Skin of body (tissue), 3 donors: ENCODE measurements at places on chromosomes 7 and 10.

DNA sequence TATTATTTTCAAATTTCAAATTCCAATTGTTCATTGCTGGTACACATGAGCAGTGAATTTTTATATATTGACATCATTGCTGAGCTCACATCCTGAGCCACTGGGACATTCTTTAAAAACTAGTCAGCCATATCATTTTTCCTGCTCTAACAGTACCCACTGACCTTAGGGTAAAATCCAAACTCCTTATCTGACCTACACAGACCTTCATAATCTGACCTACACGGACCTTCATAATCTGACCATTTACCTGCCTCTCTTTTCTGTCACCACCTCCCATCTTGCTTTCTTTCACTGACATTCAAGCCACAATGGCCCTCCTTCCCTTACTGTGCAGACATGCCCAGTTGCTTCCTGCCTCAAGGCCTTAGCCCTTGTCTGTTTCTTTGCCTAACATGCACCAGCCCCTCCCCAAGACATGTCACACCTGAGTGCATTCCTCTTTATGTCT lies 16.1 kb upstream of the CUZD1 start:
- DNase-seq = no peak

DNA sequence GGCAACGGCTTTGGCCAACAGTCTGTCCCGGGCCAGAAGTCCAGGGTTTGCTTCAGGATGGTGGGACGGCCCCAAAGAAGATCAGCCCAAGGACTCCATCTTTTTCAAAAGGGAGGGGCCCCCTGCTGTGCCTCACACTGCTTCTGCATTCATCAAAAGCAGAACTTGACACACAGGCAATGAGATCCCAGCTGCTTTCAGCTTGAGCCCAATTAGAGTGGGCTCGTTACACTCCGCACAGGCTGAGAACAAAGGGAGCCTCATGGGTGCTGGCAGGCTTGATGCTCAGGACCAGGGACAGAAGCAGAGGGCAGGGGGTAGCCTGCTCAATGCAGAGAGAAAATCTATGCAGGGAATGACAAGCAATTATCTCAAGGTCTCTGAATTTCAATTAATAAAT lies 45.5 kb downstream of the VOPP1 start:
- DNase-seq = no peak

DNA sequence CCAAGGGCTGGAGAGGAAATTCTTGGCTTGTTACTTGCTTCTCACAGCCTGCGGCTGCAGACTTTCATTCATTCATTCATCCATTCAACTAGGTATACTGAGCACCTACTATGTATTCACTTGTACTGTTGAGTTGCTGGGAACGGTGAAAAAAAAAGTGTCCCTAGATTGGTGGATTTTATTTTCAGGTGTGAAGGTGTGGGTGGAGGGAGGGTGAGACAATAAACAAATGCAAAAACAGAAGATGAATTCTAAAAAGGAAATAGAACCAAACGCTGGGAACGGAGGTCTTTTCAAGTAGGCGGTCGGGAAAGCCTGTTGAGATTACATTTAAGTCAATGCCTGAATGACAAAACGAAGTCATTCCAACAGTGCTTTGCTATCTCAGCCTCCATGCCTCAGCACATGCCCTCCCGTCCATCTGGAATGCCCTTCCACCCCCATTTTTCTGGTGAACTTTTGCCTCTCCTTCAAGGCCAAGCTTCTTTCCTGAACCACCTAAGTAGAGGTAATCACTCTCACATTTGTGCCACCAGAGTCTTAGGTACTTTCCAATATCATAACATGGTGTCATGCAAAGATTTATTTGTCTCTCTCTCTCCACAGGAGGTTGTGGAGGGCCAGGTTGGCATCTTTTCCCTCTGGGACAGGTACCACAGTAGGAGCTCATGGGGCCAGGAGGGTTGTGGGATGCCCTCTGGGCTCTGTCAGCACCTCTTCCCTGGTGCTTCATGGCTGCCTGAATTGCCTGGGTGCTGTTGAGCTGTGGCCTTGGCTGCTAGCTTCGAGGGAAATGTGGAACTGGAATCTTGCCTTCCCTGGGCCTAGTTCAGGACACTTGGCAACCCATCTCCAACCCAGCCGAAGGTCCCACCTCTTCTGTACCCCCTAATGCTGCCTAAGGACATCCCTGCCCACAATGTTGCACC lies 5.5 kb downstream of the NKX2-3 start:
- no peak for DNase-seq

GRCh38 chr10:73032536-73032935 lies 64.1 kb downstream of the P4HA1 start:
- DNase-seq = no peak

DNA sequence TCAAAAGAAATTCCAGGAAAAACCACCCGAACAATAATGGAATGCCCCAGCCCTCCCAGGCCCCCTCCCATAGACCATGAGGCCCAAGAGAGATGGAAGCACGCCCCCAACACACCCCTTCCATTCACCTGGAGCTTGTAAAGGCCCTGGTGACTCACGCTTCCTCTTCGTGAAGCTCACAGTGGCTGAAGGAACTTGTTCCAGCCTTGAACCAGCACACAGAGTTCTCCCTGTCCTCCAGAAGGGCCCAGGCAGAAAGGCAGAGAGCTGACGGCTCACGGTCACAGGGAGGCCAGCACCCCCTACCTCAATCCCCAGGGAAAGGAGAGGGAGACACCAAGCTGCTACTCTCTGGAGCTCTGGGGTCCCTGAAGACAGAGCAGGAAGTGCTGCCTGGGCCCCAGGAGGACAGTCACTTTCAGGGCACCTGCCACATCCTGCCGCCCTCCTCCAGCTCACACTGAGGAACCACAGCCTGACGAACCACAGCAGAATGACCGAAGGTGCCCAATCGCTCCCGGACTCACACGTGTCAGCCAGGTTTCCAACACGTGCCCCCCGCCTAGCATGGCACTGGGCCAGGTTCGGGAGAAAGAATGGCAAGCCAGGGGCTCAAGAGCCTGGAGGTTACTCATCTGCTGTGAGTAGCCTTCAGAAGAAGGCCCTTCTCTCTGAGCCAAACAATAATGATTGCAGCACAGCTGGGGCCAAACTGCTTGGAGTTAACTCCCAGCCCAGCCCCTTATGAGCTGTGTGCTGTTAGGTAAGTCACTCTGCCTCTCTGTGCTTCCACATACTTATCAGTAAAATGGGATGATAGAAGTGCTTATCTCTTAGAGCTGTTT lies 52.8 kb downstream of the DLG5 start:
- DNase-seq = no peak

- DNase-seq = no peak
Measured at GRCh38 chr10:7435674-7436073, 24.8 kb upstream of the SFMBT2 start.

GRCh38 chr10:74883428-74883827 lies 57.0 kb downstream of the KAT6B start:
- DNase-seq = no peak

DNA sequence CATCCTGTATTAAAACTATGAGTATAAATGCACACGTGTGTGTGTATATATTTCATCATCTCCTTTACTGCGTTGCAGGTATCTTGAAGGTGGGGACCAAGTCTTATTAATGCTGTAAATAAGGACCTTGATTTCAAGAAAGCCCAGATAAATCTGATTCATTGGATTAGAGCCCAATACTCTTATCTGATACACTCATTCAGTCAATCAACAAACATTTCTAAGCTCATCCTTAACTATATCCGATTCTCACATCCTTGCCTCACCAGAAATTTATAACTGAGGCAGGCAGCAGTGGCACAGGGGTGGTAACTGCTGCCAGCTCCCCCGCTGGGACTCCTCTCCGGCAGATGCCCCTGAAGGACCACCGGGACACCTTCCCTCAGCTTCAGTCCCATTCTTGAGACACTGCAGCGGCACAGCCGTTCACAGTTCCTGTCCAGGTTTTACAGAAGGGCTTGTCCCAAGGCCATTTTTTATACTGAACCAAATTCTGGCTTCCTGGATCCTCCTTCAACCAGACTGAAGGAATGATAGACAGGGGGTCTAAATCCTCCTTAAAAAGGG lies 54.0 kb downstream of the BRI3 start:
- no peak for DNase-seq

DNA sequence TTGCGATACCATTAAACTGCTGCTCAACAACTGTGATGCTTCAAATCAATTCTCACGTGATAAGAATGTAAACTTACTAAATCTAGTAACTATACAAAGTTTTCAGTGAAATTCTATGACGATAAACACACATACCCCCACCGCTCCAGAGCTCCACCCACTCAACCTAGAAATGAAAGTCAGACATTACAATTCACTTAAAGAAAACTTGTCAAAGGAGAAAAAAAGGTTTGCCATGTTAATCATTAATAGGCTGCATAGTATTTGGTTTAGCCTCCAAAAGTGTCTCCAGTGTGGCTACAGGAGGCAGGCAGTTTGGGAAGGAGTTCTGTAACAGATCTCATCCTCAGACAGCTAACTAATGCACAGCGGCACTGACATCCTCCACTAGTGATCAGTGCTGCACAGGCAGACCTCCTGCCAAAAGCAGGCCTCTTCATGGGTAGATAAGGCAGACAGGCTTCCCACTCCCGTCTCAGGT lies 3.1 kb downstream of the HERPUD2 start:
- no peak for DNase-seq

DNA sequence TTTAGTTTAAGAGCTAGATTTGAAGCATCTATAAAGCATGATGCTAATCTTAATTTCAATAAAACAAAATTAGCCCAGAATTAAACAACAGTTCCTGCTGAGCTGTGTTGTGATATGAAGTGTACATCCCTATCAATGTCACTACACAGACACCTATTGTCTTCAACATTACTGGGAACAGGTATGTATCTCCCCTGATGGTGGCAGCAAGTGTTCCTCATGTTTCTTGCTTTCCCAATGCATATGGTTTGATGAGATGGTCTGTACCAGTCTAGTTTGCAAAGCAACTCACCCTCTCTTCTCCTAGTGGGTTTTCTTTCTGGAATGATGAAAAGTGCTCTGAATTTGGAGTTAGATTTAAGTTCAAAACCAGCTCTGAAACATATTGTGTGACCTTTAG lies 38.1 kb downstream of the TSPAN12 start:
- DNase-seq = no peak

GRCh38 chr7:102836191-102836919 lies 76.4 kb upstream of the LRRC17 start:
- DNase-seq = peak; percentile 92

DNA sequence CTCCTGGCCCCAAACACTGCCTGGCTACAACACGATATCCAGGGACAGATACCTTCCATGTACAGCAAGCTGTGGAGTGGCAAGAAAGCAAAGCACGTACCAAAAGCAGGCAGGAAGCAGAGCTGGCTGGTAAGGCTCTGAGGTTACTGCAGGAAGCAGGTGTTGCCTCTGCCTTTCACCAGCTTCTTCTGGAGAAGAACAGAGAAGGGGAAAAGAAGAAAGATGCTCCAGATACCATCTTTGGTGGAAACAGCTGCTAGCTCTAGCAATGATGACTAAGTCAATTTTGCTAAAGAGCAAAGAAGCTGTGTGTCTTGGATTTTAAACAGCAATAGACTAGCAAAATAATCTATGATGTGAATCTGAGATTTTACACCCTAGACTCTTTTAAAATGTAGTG lies 34.9 kb upstream of the PRSS1 start:
- DNase-seq = no peak

DNA sequence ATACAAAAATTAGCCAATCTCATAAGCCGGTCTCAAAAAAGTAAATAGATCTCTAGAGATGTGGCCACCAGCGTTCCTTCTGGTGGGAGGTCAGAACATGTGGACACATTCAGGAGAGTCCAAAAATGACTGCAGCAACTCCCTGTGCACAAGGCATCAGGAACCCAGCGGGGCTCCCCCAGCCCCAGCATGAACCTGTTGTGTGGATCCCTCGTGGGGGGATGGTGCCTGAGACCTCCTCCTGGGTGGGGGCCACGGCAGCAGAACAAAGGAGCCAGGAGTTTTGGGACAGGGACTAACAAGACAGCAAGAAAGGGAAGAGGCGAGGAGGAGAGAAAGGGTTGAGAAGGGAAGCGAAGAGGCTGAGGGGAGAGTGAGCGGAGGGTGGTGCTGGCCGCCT lies 121.8 kb downstream of the WDR37 start:
- DNase-seq = no peak

DNA sequence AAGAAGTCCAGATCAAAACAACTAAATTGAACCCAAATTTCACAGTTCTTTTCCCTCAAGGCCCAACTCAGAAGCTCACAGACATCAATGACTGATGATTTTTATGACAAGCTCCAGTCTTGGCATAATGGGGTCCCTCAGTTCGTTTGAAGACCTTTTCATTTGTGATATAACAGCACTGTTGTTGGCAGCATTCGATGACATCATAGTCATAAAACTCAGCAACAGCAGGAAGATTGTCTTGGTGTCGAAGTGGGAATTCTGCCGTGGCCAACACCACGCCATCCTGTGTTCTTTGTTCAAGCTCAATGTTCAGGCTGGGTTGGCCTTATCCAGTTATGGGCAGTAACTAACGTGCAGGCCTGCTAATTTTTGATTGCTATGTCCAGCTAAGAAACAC lies 261.7 kb downstream of the C7orf25 start:
- peak; percentile 38 for DNase-seq

DNA sequence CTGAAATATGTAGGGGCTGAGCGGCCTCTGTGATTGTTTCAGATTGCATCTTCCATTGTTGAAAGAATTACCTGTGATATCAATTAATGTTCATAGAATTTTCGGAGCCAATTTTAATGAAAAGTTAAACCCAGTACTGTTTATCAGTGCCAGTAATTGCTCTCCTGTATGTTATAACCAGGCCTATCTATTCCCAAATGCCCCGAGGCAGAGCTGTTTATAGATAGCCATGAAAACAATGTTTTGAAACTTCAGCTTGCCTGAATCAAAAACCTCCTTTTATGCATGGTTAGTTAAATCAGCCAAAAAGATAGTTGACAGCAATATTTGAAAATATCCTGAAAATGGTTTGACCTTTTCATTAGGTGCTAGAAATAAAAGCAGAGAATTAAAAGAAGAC lies 50.1 kb upstream of the HDAC9 start:
- DNase-seq = no peak

DNA sequence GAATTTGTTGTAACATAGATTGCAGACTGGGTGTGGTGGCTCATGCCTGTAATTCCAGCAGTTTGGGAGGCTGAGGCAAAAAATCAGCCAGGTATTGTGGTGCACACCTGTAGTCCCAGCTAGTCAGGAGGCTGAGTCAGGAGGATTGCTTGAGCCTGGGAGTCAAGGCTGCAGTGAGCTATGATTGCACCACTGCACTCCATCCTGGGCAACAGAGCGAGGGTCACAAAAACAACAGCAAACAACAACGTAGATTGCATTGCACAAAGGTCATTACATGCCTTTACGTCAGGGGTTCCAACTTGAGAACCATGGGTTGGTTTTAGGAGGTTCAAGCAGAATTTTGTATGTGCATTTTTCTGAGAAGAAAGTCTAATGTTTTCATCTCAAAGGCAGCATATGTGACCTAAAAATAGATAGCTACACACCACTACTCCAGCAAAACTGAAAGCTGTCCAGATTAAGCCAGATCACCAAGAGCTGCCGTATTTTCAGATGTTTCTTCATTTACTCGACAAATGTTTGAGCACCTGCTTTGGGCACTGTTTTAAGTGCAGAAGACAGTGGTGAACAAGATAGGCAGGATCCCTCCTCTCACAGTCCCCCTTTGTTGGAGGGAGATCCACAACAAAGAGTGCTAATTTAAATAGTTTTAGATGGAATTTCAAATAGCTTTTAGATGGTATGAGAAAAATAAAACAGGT lies 28.3 kb upstream of the CYP26C1 start:
- no peak for DNase-seq

- no peak for DNase-seq
Measured at GRCh38 chr10:68574051-68574450, 13.9 kb downstream of the TET1 start.
